ENCODE measurements at places on chromosomes 11 and 22.

- DNase-seq, result no peak
Measured at GRCh38 chr11:126106594-126107328, 44.1 kb upstream of the CDON start.

- no peak for DNase-seq
Measured at GRCh38 chr11:57514538-57515331, 767 bp downstream of the SLC43A1 start.

GRCh38 chr11:122340607-122341290 lies 224.7 kb upstream of the BLID start:
- DNase-seq, result no peak

DNA sequence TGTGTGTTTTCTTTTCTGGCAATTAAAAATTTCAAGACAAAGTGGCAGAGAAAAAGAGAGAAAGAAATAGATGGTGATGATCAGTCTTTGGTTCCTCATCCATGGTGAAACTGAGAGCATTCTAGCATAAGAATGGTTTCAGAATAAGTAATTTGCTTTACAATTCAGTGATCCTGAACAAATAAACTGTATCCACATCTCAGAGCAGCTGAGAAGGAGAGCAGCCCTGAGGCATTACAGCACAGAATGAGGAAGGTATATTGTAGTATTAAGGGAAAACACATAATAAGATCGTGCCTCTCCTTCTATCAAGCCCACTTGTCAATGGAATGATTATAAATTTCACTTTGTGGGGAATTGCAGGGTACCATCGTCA lies 17.4 kb downstream of the LUZP2 start:
- no peak for DNase-seq

GRCh38 chr22:50567721-50568252 lies 5.1 kb upstream of the SYCE3 start:
- DNase-seq, result no peak

GRCh38 chr11:131624531-131624930 lies 254.1 kb downstream of the NTM start:
- DNase-seq, result no peak

DNA sequence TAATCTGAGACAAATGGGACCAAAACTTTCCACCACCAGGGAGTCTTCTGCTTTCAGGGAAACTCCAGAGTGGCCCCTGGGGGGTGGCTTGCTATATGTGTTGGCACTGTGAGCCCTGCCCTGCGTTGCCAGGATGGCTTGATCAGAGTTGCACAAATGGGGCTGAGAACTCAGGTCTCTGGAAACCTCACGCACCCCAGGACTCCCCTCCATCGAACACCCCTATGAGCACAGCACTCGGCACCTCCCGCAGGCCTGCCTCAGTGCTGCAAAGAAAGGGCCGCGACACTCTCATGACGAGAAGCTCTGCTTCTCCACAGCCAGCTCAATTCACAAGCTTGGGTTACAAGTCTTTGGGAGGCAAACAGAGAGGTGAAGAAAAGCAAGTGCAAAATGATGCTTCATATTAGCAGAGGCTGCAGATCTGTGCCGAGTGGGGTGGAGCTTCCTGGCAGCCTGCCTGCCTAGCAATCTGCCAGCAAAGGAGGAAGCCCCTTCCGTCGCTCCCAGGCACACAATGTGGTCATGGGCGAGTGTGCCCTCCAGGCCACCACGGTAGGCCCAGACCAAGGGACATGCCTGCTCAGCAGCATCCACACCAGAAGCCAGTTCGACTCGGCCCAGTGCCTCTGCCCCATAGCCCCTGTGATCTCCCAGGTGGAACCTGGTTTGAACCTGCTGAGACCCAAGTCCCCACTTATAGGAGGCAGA lies 55.7 kb downstream of the MYH9 start:
- DNase-seq, result no peak

GRCh38 chr22:33397381-33397907 lies 339.3 kb upstream of the SYN3 start:
- no peak for DNase-seq

DNA sequence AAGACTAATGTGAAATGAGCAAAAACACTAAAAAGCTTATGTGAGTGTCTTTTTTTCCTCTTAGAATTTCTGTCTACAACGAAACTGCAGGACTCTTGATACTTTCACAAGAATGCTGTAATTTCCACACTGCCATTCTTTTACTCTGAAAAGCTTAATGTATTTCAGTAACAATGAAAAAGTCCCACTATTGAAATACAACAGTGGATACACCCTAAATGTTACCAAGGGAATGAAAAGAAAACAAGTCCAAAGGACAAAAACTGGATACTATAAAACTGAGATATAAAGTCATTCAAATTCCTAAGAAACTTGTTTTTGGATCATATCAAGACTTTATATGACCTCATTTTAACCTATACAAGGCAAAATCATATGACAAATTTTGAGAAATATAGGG lies 77.4 kb downstream of the SOX6 start:
- DNase-seq, result no peak

Data from mesenteric fat pad (tissue), 1 donor.